ENCODE measurements at places on chromosomes 5 and 9.

DNA sequence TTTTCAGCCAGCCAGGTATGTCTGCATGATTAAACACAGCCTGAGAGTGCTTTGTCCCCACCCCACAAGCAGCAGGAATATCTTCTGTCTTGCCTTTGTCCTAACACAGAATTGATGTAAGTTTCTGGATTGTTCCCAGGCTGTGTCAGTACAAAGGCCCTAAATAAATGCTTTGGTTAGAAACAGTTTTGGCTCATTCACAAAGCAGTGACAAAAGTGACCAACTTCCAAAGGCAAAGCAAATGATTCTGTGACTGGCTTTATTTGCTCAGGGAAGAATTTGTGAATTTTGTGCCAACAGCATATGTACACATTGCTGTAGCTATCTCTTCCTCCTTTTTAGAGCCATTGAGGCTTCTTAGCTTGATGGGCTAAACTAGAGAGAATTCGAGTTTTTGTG, 133.7 kb downstream of the PLPPR1 start:
- DNase-seq: no peak

DNA sequence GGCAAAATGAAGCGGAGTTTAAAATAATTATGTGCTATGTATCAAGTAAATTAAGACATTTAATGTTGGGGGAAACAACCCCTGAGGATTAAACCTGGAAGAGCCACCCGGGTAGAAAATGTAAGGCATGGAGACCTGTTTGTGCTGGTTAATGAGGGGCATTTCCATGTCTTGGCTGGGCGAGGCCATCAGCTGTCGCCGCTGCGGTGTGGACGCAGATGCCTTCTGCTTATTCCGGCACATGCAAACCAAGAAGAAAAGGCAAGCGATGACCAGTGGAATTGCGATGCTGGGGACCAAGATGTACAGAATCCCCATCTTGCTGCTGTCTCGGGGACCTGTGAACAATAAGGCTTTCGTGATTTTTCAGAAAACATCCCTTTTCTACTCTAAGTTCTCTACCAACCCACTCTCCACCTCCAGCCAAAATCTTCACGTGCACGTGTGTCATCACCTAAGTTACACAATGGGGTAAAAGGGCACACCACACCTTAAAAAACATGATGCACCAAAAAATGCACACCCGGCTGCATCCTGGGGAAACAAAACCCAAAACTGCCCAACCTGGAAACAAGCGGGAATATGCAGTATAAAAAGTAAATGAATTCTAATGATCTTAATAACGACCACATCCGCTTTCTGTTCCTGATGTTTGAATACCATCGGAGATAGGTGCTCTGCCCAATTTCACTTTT, 223.5 kb downstream of the ROR2 start:
- DNase-seq: no peak

GRCh38 chr9:21709464-21710058, 92.9 kb upstream of the MTAP start:
- peak; percentile 56 for DNase-seq

- DNase-seq: no peak
Measured at GRCh38 chr9:12874395-12874794, 99.6 kb downstream of the LURAP1L start.

DNA sequence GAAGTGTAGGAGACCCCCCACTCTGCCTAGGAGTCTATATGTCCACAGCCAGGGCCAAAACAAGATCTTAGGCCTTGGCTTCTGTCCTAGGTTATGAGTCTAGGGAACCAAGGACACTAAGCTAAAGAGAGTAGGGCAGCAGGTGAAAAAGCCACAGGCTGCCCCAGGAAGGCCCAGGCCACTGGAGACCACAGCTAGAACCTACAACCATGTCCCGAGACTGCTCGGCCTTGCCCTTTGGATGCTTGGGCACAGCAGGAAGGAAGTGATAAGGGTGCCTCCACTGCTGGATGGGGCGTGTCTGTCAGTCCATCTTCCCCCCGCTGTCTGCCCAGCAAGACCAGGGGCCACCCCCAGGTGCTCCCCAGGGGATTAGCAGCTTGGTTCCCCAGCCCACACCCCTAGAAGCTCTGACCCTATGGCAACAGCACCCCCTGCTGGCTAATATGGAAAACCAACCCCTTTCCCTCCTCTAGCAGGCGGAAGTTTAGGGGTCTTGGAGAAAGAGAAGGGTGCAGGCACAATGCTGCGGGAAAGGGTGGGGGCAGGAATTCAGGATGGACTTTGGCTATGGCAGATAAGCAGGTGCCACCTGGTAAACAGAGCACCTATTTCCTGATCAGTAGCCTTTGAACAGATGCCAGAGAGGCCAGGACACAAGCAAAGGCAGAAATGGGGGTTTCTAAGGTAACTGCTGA, 10.5 kb upstream of the IRF1 start:
- DNase-seq: peak; percentile 59

GRCh38 chr5:174559141-174559540, 165.2 kb upstream of the MSX2 start:
- DNase-seq: peak; percentile 21

DNA sequence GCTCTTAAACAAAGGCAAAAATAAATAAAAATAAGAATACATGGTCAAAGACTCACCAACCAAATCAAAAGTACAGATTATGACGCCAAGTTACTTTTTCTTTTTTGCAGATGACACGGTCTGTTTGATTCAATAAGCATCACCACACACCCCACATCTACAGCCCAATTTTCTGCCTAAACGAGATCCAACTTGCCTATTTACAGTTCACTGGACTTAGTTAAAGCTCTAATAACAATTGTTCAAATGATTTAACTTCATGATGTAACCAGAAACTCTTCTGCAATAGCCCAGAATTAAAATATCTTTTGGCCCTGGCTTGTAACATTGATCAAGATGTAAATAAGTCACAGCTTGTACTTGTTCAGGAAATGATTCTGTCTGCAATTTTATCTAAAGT, 590.3 kb upstream of the C9orf72 start:
- no peak for DNase-seq

DNA sequence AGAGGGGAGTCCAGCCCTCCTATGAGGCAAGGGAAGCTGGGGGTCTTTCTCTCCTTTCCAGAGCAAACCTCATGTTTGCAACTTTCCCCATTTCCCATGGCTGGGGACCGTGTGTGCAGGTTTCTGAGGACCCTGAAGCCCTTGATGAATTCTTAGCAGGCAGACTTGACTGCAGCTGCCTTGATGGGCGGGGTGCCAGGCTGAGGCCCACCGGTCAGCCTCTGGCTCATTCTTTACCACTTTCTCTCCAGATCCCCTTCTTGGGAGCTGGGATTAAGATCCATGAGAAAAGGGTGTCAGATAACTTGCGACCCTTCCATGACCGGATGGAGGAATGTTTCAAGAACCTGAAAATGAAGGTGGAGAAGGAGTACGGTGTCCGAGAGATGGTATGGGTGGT, 30.0 kb upstream of the FOXI1 start:
- DNase-seq: no peak

- DNase-seq: peak; percentile 83
Measured at GRCh38 chr5:141529002-141529401, 40.1 kb downstream of the PCDHGC5 start.

- DNase-seq: no peak
Measured at GRCh38 chr5:139676406-139676805, 28.3 kb downstream of the CXXC5 start.

DNA sequence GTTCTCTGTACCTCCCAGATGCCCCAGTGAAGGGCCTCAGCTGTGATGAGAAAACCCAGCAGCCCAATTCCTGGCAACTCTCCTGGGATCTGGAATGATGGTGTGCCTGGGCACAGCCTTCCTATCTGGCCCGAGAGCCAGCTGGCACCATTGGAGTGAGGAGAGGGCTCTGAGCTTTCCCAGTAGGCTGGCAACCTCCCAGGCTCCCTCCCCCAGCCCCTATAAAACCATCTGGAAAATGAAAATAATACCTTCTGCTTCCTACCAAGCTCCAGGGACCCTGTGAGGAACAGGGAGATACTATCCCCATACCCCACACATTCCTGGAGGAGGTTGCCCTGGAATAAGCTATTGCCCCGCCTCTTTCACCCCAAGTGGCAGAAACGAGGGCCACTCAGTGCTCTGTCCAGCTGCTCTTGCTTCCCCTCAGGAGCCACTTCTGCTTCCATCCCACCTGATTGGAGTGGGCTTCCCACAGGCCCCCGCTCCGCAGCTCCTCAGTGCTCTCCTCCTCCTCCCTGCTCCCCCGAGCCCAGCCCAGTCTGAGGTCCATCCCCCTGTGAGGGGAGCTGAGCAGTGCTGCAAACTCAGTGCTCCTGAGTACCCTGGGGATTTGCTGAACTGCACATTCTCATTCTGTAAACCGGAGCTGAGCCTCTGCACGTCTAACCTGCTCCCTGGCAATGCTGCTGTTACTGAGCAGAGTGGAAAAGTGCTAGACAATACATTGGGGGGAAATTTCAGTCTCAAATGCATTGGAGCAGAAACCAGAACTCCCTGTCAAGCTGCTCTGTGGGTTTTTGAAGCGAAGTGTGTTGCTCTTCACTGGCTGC, 74.7 kb downstream of the THBS4 start:
- DNase-seq: no peak

GRCh38 chr9:14690948-14691730, 2.1 kb downstream of the ZDHHC21 start:
- DNase-seq: peak; percentile 8

GRCh38 chr9:76560481-76560922, 101.5 kb downstream of the GCNT1 start:
- DNase-seq: peak; percentile 85

- peak; percentile 71 for DNase-seq
Measured at GRCh38 chr9:73753171-73753570, 601.5 kb downstream of the ANXA1 start.

DNA sequence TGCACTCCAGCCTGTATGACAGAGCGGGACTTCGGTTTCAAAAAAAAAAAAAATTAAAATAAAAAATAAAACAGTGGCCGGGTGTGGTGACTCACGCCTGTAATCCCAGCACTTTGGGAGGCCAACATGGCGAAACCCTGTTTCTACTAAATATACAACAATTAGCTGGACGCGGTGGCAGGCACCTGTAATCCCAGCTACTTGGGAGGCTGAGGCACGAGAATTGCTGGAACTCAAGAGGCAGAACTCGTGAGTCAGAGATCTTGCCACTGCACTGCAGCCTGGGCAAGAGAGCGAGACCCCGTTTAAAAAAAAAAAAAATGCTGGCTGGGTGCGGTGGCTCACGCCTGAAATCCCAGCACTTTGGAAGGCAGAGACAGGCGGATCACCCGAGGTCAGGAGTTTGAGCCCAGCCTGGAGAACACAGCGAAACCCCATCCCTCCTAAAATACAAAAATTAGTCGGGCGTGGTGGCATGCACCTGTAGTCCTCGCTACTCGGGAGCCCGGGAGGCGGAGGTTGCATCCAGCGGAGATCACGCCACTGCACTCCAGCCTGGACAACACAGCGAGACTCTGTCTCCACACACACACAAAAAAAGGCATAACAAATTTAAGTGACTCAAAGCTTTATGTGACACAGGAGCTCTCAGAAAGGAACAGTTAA, 1.5 kb upstream of the NPM1 start:
- DNase-seq: no peak

DNA sequence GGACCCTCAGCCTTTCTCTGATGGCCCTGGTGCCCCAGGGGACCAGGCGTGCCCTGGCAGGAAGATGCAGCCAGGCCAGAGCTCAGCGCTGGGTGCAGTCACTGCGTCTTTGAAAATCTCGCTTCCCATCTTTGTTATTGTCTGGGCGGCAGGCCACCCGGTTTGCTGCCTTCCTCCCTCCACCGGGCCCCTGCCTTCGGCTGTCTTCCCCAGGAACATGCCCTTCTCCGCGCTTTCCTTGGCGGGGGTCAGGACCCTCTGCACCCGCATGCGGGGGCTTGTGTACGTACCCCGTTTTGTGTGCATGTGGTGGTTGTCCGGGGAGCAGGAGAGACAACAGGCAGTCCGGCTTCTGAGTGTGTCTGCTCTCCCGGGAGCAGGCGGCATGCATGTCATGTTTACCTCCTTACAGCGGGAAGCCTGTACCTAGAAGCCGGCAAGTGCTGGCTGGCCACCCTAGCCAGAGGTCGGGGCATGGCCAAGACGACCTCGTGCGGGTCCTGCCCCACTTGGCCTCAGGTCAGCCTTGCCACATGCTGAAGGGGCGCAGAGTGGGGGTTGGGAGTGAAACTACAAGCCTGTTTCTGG, 49.5 kb downstream of the DAB2IP start:
- DNase-seq: peak; percentile 15

GRCh38 chr5:34415559-34416198, 240.4 kb upstream of the RAI14 start:
- peak; percentile 79 for DNase-seq

DNA sequence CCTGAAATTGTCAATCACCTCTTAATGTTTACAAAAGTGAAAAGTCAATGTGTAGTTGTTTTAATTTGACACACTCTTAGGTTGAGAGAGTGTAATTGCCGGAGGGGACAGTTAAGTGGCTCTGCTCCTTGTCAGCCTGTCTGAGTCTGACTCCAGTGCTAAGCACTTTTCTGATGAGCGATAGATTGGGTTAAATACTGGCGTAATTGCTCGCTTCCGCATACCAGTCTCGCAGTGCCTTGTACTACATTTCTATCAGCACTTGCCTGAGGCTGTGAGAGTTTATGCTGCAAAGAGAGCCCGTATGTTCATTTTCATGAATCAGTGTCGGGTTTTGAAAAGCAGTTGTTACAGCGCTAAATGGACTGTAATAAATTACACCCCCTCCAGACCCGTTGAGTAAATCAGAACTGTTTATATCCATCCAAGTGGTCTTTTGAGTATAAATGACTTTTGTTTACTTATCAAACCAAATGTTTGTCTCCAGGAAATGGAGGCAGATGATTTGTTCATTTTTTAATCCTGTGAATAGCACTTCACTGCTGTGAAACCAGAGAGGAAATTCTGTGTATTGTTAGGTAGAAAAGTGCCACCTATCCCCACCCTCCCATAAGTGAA, 41.0 kb upstream of the DMRT3 start:
- peak; percentile 31 for DNase-seq

DNA sequence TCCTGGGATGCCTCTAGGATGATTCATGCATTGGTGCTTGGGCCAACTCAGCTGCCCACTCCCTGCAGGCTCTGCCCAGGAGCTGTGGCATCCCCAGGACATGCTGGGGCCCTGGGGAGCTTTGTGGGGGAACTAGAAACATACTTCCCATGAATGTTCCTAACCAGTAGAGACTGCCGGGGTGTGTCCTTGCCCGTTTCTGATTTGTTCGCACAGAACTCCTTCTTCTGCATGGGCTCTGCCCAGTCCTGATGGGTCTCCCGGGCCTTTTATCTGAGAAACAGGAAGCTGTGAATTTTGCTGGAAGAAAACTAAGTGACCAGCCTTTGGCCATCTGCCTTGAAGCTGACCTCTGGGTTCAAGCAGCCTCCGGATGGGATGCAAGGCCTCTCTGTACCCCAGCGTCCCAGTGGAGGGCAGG, 71.6 kb upstream of the RNU6ATAC start:
- no peak for DNase-seq

DNA sequence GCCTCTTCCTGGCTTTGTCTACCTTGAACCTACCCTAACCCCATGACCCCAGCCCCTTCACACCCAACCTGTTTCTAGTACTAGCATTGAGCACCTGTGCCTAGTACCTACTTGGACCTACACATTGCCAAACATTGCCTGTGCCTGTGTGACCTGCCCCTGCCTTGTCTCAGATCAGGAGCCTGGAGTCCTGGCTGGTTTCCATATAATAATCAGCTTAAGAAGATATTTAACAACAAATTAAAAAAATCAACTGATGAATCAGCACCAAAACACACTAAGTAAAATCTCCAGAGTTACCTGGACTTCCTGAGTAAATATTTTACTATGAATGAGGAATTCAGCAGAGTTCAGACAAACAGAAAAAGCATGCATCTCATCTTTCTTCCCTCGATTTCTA, 17.7 kb downstream of the LPAR1 start:
- DNase-seq: no peak
